ENCODE measurements at places on chromosomes 6 and 20.

DNA sequence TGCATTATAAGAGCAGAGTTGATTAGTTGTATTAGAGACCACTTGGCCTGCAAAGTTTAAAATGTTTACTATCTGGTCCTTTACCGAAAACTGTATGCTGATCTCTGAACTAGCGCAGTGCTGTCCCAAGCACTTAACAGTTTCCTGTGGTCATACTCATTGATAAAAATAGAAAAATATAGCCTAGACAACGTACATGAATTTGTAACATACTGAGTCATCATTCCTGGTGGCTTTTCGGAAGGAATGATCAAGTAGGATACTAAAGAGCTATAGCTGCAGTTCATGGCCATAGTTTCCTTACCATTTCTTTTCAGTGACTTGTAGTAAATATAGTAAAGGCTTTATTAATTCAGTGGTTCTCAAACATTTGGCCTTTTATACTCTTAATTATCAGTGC lies 18.4 kb downstream of the TTK start:
- ATAC-seq: no peak
- no peak overlapping the region for H3K27ac ChIP-seq
- H3K27me3 ChIP-seq: no peaks in the 10 kb centered on the region
- no peak overlapping the region for H3K4me3 ChIP-seq
- H3K36me3 ChIP-seq: peaks cover 5% of the 10 kb centered on the region

GRCh38 chr20:48706710-48707365 lies 121.0 kb downstream of the PREX1 start:
- peak overlapping the region; percentile 83 for H3K27ac ChIP-seq
- H3K4me1 ChIP-seq: peaks cover 30% of the 10 kb centered on the region
- H3K36me3 ChIP-seq: peaks cover 89% of the 10 kb centered on the region
- ATAC-seq: peak; percentile 42

- peak overlapping the region; percentile 26 for H3K4me3 ChIP-seq
- H3K36me3 ChIP-seq: no peaks in the 10 kb centered on the region
- ATAC-seq: no peak
- peaks cover 57% of the 10 kb centered on the region for H3K27me3 ChIP-seq
- H3K4me1 ChIP-seq: peaks cover 5% of the 10 kb centered on the region
These were observed 145.1 kb upstream of the ZNF184 start for GRCh38 chr6:27617700-27618689.

GRCh38 chr6:136969433-136969832 lies 47.3 kb downstream of the SLC35D3 start:
- no peaks in the 10 kb centered on the region for H3K4me1 ChIP-seq
- H3K27me3 ChIP-seq: peaks cover 12% of the 10 kb centered on the region
- ATAC-seq: peak; percentile 9
- H3K27ac ChIP-seq: no peak overlapping the region
- no peaks in the 10 kb centered on the region for H3K36me3 ChIP-seq
- H3K4me3 ChIP-seq: no peak overlapping the region

DNA sequence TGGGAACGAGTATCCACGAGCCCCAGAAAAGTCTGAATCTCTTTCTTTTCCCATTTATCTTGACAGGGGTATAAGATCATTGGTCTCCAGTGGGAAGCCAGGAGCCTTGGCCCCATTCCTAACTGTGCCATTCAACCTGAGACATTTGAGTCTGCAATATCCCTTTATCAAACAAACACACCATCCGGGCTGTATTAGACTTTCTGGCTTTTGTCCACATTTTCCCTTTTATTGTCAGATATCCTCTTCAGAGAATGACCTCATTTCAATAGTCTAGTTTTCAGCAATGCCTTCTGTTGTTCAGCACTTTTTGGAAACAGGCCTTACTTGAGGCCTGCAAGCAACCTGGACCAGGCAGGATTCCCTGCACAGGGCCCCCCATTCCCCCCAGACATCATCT lies 15.7 kb downstream of the BPIFA1 start:
- H3K27ac ChIP-seq: no peak overlapping the region
- no peak for ATAC-seq
- H3K4me3 ChIP-seq: no peak overlapping the region

DNA sequence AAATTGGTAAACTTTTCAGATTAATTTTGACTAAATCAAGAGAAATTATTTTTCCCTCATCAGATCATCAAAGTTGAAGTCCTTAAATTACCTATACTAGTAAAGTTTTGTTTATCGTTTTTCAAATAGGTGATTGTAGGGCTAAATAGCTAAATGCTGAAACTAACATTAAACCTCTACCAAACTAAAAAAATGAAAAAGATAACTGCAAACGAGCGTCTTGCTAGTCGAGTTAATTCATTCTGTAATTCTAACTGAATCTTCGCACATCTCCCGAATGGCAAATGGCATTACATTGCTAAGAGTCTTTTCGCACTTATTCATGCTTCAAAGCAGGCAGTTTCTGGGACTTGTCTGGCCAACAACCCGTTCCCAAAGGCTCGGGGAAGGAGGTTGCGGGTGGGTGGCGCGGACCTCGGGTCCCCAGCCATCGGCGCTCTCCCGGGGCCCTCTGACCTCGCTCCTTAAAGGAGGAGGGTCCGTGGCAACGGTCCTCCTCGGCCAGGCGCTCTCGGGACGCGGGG lies 43.8 kb downstream of the POPDC3 start:
- no peak for ATAC-seq
- H3K27ac ChIP-seq: no peak overlapping the region
- H3K27me3 ChIP-seq: peaks cover 58% of the 10 kb centered on the region
- peak overlapping the region; percentile 61 for H3K4me3 ChIP-seq
- H3K36me3 ChIP-seq: no peaks in the 10 kb centered on the region

DNA sequence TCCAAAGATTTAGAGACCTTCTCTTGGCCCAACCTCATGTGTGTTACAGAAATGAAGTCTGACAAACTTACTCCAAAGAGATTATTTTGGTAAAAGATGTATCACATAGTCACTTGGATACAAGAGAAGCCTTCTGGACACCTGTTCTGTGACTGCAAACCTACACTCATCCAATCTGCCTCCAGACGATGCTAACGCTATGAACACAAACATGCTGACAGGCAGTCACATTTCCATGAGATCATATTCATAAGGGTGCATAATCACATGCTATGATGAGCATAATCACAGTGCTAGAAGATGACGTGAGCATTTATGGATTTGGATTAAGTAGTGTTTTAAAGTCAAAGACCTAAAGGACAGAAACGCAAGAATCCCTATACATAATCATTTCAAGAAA lies 340.2 kb downstream of the HACE1 start:
- no peak overlapping the region for H3K27ac ChIP-seq
- H3K4me3 ChIP-seq: no peak overlapping the region
- H3K4me1 ChIP-seq: no peaks in the 10 kb centered on the region
- no peaks in the 10 kb centered on the region for H3K36me3 ChIP-seq
- H3K27me3 ChIP-seq: peaks cover 6% of the 10 kb centered on the region

DNA sequence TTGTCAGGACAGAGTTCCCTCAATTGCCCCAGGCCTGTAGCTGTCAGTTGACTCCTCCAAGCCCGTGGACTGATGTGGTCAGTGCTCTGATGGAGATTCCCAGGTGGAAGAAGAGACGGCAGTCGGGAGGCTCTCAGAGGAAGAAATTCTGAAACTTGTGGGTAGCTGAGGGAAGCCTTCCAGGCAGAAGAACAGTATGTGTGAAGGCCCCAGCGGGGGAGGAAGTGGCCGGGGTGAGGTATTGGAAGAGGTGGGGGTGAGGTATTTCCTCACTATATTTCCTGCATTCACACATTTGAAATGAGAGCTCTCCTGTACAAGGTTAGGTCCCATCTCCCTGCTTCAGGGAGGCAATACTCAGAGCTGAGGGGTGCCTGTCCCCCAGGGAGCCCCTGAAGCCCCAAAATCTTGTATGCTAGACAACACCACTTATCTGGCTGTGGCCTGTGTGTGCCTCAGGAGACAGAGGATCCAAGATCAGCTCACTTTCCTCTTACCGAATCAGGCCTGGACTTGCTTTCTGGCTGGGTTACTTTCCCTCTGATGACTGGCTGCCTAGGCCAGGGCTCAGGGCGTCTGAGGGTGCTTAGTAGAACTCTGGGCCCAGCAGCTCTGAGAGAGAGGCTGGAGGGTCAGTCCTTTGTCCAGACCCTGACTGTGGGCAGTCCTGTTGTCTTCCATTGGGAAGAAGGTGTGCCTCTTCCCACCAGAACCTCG lies 49.3 kb upstream of the MYL9 start:
- peaks cover 3% of the 10 kb centered on the region for H3K36me3 ChIP-seq
- ATAC-seq: peak; percentile 93
- H3K27ac ChIP-seq: peak overlapping the region; percentile 87
- H3K27me3 ChIP-seq: no peaks in the 10 kb centered on the region
- peak overlapping the region; percentile 78 for H3K4me3 ChIP-seq

DNA sequence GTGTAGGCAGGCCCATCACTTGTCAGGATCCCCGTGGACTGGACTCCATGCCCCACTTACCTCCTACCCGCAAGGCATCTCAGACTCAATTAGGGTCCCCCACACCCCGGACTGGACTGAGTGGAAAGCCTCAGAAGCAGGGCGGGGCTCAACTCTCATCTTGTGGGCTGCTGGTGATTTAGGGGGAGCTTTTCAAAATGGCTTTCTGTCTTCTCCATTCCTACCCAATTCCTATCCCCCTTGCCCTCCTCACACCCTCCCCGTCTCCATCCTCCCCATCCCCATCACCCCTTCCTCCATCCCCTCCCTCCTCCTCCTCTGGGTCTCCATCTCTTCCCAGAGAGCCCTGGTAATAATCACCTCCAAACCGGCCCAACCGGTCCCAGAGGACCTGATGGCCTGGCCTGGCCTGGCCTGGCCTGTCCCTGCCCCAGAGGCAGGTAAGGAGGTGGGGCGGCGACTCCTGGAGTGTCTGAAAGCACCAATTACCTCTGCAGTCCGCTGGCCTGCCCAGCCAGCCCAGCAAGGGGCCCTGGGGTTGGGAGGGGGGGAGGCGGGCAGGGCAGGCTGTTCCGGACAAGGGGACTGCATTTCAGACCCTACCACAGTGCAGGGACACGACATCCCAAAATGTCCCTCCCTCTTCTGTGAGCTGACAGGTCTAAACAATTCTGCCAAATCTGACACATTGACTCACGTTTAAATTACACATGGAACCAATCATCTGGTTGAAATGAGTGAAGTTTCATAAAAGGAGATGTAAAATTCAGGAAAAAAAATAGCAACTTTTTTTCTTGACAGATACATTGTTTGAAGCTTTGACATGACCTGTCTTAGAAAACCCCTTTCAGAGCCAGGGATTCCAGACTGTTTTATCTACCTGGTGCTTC lies 24.8 kb downstream of the MAFB start:
- H3K27me3 ChIP-seq: peaks cover 9% of the 10 kb centered on the region
- no peak overlapping the region for H3K27ac ChIP-seq
- no peaks in the 10 kb centered on the region for H3K36me3 ChIP-seq
- H3K4me3 ChIP-seq: no peak overlapping the region

GRCh38 chr6:110810896-110811586 lies 4.2 kb downstream of the CDK19 start:
- H3K36me3 ChIP-seq: peaks cover 14% of the 10 kb centered on the region
- ATAC-seq: no peak
- no peak overlapping the region for H3K27ac ChIP-seq
- H3K4me3 ChIP-seq: no peak overlapping the region
- no peaks in the 10 kb centered on the region for H3K27me3 ChIP-seq
- peaks cover 22% of the 10 kb centered on the region for H3K4me1 ChIP-seq

GRCh38 chr6:125529061-125529460 lies 220.4 kb upstream of the HEY2 start:
- no peak overlapping the region for H3K27ac ChIP-seq
- peaks cover 50% of the 10 kb centered on the region for H3K27me3 ChIP-seq
- H3K36me3 ChIP-seq: no peaks in the 10 kb centered on the region
- ATAC-seq: no peak
- H3K4me1 ChIP-seq: no peaks in the 10 kb centered on the region
- no peak overlapping the region for H3K4me3 ChIP-seq

DNA sequence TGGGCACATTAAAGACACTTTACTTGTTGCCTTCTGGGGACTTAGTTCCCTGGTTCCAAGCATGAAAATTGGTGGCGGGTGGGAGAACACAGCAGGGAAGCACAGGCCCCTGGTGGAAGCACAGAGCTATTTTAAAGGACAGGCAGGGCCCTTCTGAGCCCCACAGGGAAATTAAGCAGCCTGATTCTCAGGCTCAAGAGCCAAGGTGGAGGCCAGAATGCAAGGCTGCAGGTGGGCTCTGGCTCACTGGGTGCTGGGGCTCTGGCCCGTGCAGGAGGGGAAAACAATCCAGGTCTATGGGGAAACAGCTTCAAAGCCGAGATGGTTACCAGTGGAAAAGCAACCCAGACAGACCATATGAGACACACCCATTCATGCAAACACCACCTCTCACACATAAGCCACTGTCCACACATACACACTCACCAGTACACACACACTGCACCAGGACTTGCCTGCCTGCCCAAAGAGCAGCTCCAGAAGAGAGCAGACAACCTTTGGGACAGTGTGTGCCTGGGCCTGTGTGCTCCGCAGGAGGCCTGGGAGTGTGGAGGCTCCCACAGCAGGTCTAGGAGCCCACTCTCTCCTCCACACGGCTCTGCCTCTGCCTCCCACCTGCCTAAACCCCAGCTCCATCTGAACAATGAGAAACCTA lies 30.6 kb downstream of the TFEB start:
- no peak for ATAC-seq
- H3K36me3 ChIP-seq: no peaks in the 10 kb centered on the region
- H3K4me3 ChIP-seq: no peak overlapping the region
- H3K27ac ChIP-seq: peak overlapping the region; percentile 88
- H3K4me1 ChIP-seq: peaks cover 19% of the 10 kb centered on the region

DNA sequence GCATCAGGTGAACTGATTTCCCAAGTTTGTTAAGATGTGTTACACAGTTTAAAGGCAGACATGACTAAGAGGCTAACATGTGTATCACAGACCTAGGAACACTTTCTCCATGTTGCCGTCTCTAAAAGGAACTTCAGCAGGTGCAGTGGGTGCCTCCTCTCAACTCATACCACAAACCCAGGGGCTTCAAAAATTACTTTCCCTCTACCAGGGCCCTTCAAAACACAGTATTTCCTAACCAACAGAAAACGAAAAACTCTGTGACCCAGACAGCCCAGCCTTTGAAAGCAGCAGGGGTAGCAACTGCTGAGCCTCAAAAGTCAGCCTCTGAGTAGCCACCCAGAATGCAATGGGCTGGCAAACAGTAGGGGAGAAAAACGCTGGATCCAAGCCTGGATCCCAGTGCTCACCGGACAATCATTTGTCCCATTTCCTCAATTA lies 28.5 kb downstream of the B4GALT5 start:
- no peaks in the 10 kb centered on the region for H3K27me3 ChIP-seq
- no peak overlapping the region for H3K4me3 ChIP-seq
- peaks cover 41% of the 10 kb centered on the region for H3K4me1 ChIP-seq
- ATAC-seq: no peak
- peaks cover 24% of the 10 kb centered on the region for H3K36me3 ChIP-seq

- no peaks in the 10 kb centered on the region for H3K36me3 ChIP-seq
- H3K27me3 ChIP-seq: no peaks in the 10 kb centered on the region
- no peak overlapping the region for H3K27ac ChIP-seq
- no peak overlapping the region for H3K4me3 ChIP-seq
These were observed 20.2 kb upstream of the ARFGEF2 start for GRCh38 chr20:48901326-48901725.

GRCh38 chr6:2753110-2753489 lies 2.4 kb upstream of the MYLK4 start:
- ATAC-seq: no peak
- H3K4me3 ChIP-seq: no peak overlapping the region
- H3K36me3 ChIP-seq: no peaks in the 10 kb centered on the region
- H3K4me1 ChIP-seq: no peaks in the 10 kb centered on the region

GRCh38 chr20:3885715-3886114 lies 3.5 kb upstream of the PANK2 start:
- no peaks in the 10 kb centered on the region for H3K27me3 ChIP-seq
- no peak for ATAC-seq
- H3K27ac ChIP-seq: no peak overlapping the region
- peaks cover 20% of the 10 kb centered on the region for H3K36me3 ChIP-seq
- peaks cover 11% of the 10 kb centered on the region for H3K4me1 ChIP-seq

GRCh38 chr20:32792316-32792715 lies 27.4 kb upstream of the MAPRE1 start:
- peaks cover 18% of the 10 kb centered on the region for H3K4me1 ChIP-seq
- H3K27me3 ChIP-seq: no peaks in the 10 kb centered on the region
- peak overlapping the region; percentile 31 for H3K27ac ChIP-seq
